Thoracic aorta (tissue), 2 donors: ENCODE measurements at places on chromosomes 6 and 20.

DNA sequence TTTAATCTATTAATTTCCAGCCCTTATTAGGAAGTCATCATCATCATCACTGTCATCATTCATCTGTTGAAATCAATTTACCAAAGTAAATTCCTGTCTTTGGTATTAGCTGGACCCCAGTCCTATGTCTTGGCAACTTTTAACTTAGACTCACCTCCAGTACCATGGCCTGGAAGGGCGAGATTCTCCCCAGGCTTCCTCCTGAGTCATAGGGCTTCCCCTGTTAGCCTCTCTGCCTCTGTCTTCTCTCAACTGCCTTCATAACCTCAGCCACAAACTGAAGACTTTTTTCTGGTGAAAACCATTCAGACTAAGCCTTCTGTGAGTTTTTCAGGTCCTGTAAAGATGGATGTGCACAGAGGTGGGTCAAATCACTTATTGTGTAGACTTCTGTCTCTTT lies 95.0 kb downstream of the NKAIN2 start:
- no peak for DNase-seq

GRCh38 chr20:35899064-35899463 lies 55.2 kb downstream of the SCAND1 start:
- no peak for DNase-seq

GRCh38 chr6:113451049-113451448 lies 406.1 kb upstream of the MARCKS start:
- no peak for DNase-seq

DNA sequence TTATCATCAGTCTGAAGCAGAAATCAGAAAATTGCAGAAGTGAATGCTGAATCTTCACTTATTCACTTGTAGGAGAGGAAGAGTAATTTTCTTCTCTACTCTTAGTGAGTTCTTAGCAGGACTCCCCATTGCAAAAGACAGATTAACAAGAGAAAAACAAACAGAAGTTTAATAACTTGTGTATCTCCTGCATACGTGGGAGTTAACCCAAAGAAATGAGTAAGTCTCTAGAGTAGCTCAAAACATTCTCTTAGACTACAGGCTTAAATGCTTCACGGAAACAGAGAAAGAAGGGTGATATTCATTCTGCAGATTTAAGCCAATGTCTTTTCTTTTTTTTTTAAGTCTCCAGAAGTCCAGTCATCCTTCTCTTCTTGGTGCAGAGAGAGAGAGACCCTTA lies 97.9 kb upstream of the TMEM181 start:
- no peak for DNase-seq

- DNase-seq = no peak
These were observed 130.6 kb downstream of the TBX18 start for GRCh38 chr6:84633771-84634170.

DNA sequence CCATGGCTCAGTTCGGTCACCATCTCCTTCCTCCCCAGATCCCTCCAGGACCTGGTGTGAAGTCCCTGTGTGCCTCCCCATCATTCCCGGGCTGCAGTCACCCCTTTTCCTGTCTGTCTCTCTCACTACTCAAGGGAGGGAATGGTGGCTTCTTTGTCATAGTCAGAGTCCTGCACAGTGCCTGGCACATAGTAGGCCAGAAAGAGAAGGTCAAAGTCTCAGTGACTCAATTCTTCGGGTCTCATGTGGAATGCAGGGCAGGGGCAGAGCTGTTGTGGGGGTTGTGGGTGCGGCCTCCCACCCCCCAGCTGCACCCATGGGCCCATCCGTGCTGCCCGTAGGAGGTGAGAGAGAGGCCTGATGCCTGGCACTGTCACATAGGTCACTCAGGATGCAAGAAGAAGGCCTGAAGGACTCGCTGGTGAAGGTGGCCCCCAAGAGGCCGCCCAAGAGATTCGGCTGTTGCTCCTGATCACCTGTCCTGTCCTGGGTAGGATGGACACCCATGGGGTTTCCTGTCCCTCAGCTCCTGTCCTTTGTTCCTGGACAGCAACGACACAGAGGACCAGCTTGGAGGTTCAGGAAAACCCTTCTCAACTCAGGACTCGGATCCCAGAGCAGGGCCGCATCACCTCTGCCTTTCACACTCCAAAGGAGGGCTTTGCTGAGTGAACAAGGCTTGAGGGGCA lies 34.1 kb downstream of the RAB44 start:
- DNase-seq = no peak

- DNase-seq = no peak
These were observed 1532.7 kb downstream of the HACE1 start for GRCh38 chr6:103326760-103327757.

DNA sequence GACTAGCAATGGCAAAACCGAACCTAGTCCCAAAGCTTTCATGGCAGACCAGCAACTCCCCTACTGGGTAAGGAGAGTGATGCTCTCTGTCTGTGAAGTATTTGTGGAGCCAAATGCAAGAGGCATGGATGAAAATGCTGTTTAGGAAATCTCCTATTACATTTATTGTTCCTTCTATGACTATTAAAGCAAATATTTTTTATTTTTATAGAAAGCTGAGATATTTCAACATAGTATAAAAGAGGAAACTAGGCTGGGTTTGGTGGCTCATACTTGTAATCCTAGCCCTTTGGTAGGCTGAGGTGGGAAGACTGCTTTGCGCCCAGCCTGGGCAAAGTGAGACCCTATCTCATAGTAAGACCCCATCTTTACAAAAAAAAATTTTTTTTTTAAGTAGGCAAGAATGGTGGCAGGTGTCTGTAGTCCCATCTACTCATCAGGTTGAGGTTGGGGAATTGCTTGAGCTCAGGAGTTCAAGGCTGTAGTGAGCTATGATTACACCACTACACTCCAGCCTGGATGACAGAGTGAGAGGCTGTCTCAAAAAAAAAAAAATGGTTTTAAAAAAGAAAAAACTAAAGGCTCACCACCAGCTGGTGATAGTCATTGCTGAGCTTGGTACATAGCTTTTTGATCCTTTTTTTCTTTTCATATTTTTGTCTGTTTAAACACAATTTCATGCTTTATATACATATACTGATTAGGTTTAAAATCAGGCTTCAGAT lies 11.3 kb downstream of the KDM1B start:
- DNase-seq = no peak

DNA sequence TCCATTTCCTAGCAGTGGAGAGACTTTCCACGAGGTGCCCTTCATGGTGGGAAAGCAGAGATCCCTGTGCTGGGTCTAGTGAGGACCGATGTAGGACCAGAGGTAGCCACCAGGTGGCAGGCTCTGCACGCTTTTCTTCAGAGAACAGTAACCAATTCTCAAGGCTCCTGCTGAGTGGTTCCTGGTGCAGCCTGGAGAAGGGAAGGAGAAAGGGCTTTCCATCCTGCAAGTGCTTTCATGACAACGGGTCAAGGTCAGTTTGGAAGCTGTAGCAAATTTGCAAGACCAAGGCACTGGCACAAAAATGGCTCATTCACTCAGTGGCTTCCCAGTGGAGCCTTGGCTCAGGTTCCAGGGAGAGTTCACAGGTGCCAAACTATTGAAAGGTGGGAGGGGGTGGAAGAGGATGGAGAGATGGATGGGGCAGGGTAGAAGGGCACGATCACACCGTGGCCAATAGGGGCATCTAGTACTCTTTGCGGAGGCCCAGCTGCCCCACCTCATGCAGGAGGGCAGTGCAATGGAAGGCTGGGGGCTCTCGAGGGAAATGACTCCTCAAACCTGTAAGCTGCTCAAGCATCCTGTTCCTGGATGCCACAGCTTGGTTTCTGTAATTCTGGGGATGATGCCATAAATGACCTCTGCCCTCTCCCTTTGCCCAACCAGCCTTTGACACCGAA lies 25.5 kb upstream of the KCNK16 start:
- DNase-seq = no peak

- DNase-seq = no peak
These were observed 251.1 kb downstream of the PTPRT start for GRCh38 chr20:42938441-42939205.

GRCh38 chr20:6576726-6577125 lies 190.8 kb upstream of the BMP2 start:
- no peak for DNase-seq

DNA sequence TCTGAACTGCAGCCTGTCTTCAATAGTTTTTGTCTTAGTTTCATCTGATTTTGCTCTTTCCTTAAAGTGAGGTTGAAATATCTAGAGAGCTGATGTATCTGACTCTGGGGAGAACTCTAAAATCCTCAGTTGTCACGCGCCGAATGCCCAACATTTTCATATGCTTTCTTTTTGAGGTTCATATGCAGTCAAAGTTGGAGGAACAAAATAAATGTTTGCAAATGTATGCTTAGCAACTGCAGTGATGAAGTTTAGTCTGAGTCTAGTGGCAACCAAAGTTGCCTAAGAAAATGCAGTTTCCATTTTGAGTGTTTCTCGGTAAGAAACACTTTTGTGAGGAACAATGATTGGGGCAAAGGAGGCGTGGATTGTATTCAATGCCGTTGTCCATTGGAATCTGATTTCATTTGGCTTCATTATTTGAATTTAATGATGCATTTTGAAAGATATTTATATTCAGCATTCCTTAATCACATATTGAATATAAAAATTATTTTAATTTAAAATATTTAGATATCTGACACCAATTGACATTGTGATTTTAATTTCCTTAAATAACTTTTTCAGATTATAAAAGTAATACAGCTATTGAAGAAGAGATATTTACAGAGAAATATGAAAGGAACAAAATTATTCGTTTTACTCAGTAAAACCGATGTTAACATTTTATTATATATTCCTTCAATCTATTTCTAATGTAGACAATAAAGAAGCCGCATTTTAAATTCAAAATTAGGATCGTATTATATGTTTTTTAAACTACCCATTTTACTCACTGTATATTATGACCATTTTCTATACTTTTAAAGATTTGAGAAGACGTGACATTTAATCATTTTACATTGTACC lies 122.0 kb downstream of the PLEKHG1 start:
- no peak for DNase-seq

- DNase-seq = no peak
These were observed 94.0 kb upstream of the SLC2A12 start for GRCh38 chr6:134146268-134147033.

- no peak for DNase-seq
These were observed 27.5 kb upstream of the AFDN start for GRCh38 chr6:167799033-167799821.

DNA sequence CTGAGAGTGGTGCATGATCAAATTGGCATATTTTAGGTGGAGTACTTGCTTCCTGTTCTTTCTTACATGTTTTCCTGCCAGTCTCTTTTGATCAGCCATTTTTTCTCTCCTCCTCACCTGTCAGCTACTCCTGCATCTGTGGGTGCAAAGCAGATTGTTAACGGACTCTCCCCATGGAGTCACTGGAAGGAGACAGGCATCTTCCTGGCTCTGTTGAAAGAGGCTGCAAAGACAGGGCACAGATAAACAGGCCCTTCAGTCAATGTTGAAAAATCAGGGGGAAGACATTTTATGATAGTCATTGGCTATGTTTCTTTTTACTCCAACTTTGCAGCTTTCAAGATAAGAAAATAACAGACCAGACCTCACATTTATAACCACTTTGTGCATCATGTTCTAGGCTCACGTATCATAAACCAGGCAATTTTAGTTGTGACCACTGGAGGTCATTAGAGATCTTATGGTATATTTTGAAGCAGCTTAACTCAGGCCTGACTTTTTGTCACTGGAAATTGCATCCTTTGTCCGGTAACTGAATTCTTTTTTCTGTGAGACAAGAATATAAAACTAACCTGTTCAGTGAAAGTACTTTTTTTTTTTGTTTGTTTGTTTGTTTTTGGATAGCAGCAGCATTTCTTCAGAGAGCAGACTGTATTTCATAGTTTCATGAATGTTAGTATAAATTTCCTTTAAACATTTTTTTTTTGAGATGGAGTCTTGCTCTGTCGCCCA lies 20.1 kb downstream of the ECT2L start:
- DNase-seq = no peak

DNA sequence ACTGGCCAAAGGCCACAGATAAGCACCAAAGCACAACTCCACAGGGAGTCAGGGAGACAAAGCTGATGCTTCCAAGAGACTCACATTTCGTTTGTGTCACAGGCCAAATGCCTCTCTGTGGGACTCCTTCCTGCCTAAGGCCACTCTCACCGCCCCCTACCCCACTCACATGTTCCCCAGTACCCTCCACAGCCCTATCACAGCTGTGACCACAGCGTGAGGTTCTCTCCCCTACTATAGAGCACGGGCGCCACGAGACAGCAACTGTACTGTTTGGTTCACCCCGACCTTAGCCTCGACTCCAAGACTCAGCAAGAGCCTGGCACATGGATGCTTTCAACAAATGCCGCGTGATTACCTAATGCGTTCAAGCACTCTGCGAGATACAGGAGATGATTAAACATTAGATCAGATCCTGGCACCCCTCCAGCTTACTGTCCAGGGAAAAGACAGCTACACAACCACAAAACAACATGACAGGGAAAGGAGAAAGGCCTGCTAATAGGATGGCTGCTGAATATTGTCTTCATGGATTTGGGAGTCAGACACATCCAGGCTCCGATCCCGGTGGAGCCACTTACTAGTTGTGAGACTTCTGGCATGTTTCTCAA lies 105.5 kb downstream of the AGPAT4 start:
- DNase-seq = no peak

GRCh38 chr20:40648210-40649072 lies 40.6 kb downstream of the MAFB start:
- DNase-seq = no peak

GRCh38 chr6:145763742-145764141 lies 28.4 kb upstream of the EPM2A start:
- DNase-seq = no peak

DNA sequence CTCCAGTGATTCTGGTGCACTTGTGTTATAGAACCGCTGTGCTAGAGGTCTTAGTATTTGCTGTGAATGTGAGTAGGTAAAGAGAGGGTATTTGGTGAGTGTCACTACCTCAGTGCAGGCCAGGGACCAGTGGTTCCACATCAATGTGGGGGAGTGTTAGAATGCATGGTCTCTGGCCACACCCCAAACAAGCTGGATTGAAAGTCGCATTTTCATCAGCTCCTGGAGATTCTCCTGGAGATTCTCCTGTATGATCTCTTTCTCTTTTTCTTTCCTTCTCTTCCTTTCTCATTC lies 26.8 kb upstream of the BCAS1 start:
- no peak for DNase-seq

- DNase-seq = no peak
These were observed 49.1 kb upstream of the PLCB1 start for GRCh38 chr20:8082989-8083388.

- DNase-seq = no peak
These were observed 88.2 kb downstream of the GJA1 start for GRCh38 chr6:121523628-121524027.

DNA sequence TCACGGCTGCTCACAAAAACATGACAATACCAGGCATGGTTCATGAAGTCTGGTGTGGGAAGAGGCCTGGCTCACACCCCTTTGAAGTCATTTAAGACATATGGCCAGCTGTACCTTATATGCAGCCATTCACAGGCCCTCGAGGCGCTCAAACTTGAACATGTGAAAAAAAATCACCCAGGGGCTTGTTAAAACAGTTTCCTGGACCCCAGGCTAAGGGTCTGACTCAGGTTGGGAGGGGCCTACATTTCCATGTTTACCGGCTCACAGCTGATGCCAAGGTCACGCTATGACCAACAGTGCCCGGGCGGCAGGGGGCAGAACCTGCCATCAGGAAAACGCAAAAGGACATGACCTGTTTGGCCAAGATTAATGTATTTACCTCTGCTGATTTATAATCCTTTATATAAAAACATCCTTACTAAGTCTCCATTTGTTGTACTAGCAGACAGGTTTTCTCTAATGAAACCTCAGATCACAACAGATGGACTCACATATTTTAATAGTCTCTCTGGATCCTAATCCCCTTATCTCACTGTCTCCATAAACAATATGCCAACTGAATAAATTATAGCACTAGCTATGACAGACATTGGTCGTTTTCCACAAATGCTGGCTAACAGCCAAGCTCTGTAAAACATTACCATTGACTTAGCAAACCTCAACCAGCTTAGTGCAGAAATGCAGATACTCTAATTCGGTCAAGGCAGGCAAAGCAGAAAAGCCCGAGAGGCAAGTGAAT lies 19.9 kb downstream of the EZR start:
- no peak for DNase-seq
